ENCODE measurements at places on chromosomes 3 and 15. TPM values are rescaled to one million over a fixed set of nuclear protein-coding genes. Genes with fewer than 3 reads are reported as not detected.

Gene TM4SF18
- polyA plus RNA-seq = not detected

Gene PRTG
- not detected for polyA plus RNA-seq

Gene GOLGA8J
- polyA plus RNA-seq = not detected

Gene TEX55
- not detected for polyA plus RNA-seq

Gene FBXW12
- polyA plus RNA-seq = not detected

Gene GNB4
- 0.12 TPM for polyA plus RNA-seq

Gene ADCY5
- polyA plus RNA-seq = 0.07 TPM

Gene PLA1A
- polyA plus RNA-seq = not detected

Gene SLC28A2
- polyA plus RNA-seq = not detected

Measured in naive thymus-derived CD4-positive, alpha-beta T cell (primary cell).